Right ventricle myocardium inferior (tissue), 1 donor: ENCODE measurements at places on chromosomes 6 and 20.

GRCh38 chr20:38930242-38930569 is 4.0 kb downstream of the FAM83D start:
- no peak for DNase-seq

GRCh38 chr20:57078116-57078515 is 188.3 kb downstream of the BMP7 start:
- no peak for DNase-seq

DNA sequence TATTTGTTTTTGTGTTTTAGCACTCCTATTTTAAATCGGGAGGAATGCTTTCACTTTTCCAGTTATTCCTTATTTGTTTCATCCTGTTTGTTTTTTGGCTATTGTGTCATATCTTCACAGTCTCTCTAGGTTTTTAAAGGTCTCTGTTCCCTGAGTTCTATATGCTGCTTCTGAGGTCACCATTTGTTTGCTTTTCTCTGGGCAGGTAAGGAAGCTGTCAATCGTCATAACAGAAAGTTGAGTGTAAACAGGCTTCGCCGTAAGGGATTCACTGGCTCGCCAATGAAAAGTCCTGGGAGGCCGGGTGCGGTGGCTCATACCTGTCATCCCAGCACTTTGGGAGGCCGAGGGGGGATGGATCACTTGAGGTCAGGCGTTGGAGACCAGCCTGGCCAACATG is 48.7 kb upstream of the RPS6KA2 start:
- no peak for DNase-seq

DNA sequence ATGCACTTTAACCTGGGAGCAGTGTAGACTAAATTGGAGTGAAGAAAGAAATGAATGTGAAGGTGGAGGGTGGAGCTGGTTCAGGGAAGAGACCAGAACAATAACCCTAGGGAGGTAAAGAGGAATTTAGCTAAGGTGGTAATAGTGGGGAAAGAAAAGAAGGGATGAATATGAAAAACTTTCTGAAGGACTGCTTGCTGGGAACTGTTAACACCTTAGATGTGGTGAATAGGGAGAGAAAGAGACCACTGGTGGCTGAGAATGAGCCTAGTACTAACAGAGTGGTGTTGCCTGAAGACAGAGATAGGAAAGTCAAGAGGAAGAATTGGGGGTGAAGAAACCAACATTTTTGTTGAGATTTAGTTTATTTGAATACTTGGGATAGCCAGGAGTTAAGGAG is 78.4 kb upstream of the HS3ST5 start:
- no peak for DNase-seq

- DNase-seq = no peak
Measured at GRCh38 chr20:62284448-62284847, 18.3 kb upstream of the ADRM1 start.

- no peak for DNase-seq
Measured at GRCh38 chr20:49660912-49661311, 52.8 kb downstream of the B4GALT5 start.

DNA sequence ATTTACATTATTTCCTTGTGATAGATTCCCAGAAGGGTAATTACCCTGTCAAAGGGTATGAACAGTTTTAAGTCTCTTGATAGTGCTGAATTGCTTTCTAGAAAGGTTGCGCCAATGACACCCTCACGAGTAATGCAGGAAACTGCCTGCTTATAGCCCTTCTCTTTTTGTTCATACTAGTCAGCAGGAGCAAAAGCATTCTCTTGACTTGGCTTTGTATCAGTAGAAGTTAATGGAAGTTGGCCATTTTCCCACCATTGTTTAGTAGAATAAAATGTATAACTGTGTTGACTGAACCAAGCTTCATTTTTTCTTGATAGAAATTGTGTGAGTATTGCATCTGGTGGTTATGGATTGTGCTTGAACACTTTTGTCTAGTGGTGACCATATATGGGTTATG is 100.1 kb downstream of the FARS2 start:
- DNase-seq = no peak

DNA sequence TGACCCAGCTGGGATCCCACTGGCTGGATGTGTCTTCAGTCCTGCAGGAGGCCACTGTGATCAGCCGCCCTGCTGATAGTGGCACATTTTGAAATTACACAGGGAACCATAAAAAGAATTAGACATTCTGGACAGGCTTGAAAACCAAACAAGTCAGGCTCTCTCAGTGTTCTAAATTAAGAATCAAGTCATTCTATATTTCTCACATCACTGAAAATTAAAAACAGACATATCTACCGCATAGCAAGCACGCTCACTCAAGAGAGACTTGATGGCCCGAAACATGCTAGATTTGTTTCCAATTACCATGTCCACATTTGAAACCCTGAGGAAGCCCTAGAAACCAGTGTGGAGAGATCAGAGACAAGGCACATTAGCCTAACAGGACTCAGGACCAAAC is 57.7 kb downstream of the NFATC2 start:
- no peak for DNase-seq

- DNase-seq = no peak
Measured at GRCh38 chr20:60512443-60512842, 554.2 kb downstream of the CDH26 start.

GRCh38 chr20:58577871-58578598 is 62.8 kb upstream of the APCDD1L start:
- no peak for DNase-seq

DNA sequence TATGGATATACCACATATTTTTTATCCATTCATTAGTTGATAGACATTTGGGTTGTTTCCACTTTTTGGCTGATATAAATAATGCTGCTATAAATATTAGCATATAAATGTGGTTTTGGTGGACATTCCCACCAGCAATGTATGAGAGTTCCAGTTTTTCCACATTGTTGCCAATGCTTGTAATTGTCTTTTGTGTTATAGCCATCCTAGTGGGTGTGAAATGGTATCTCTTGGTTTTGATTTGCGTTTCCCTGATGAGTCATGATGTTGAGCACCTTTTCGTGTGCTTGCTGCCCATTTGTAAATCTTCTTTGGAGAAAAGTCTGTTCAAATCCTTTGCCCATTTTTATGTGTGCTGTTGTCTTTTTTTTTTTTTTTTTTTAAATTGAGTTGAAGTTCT is 54.4 kb downstream of the DHX35 start:
- no peak for DNase-seq

GRCh38 chr6:44800171-44800783 is 412.8 kb downstream of the CDC5L start:
- no peak for DNase-seq

DNA sequence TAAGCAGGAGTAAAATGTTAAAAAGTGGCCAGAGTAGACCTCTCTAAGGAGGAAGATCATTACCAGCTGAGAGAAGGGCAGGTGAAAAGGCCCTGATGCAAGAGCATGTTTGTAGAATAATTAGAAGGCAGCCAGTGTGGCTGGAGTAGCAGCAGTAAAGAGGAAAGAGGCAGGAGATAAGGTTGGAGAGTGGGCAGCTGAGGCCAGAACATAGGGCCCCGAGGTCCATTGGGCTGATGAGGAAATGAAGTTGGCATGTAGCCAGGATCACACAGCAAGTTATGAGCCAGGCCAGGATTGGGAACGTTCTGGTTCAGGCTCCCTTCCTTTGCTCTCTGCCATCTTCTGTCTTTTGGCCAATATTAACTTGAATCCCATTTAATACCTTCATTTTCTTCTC is 51.6 kb downstream of the RALY start:
- DNase-seq = no peak

DNA sequence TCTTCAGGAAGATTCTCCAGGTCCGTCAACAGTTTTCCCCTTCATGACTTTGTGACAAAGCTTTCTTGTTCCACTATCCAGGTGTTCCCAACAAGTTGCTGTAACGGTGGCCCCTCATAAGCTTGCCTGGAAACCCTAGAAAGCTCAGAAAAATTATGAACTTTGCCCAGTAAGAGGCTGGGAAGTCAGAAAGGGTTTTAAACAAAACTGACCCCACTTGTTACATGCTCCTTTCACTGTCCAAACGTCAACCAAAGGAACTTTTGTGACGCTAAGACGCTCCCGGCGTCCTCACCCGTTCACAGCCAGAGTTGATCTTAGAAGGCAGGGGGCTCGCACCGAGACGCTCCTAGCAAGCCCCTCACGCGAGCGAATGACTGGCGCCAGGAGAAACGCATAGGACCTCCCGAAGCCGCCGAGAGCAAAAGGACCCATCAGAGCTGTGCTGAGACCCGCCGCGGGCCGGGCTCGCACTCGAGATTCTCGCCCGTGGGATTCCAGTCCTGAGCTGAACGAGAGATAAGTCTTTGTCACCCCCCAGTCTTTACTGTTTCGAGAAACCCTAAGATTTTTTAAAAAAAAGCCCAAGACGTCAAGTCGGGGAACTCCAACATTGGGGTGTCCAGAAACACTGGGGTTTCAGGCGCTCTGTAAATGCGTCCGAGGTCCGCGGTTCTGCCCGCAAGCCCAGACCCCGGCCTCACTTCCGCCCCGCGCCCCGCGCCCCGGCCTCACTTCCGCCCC is 544 bp upstream of the ACAT2 start:
- DNase-seq = peak; percentile 71

- DNase-seq = no peak
Measured at GRCh38 chr20:37969949-37970855, 63.1 kb downstream of the TTI1 start.

DNA sequence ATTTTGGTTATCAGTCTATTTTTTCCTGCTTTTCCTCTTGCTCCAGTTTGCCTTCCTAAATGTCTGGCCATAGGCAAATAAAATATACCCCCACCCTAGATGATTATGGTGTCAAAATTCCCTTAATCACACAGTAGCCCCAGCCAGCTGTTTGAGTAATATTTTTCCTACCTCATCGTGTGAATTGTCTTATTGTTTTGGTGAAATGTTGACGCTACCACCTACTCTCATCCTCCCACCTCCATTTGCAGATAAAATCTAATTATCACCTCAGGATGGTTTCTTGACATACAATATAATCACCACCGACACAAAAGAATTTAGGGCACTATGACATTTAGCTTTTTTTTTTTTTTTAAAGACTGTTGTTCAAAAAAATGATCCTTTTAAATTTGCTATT is 44.1 kb upstream of the FUCA2 start:
- no peak for DNase-seq

DNA sequence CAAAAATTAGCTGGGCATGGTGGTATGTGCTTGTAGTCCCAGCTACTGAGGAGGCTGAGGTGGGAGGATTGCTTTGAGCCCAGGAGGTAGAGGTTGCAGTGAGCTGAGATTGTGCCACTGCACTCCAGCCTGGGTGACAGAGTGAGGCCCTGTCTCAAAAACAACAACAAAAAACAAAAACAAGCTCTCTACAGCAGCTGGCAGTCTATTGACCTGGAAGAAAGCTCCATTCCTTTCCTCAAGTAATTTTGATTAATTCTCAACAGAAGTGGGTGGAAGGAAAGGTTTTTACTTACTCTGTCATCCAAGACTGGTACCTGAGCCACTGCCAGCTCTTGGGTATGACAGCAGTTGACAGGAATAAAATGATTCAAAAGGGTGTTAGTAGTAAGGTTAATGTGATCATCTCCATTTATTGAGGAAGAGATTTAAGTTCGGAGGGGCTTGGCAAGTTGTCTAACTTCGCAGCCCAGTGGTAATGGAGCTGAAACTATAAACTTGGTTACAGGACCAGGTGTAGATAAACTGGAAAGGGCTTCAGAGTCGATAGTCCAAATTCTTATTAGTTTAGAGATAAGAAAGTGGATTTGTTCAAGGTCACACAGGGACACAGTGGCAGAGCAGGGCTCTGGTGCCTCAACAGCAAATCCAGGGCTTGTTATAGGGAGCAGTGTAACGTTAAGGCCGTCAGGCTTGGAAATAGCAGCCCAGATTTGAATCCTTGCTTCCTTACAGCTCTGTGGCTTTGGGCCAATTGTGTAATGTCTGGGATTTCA is 14.8 kb downstream of the SRSF3 start:
- DNase-seq = no peak

DNA sequence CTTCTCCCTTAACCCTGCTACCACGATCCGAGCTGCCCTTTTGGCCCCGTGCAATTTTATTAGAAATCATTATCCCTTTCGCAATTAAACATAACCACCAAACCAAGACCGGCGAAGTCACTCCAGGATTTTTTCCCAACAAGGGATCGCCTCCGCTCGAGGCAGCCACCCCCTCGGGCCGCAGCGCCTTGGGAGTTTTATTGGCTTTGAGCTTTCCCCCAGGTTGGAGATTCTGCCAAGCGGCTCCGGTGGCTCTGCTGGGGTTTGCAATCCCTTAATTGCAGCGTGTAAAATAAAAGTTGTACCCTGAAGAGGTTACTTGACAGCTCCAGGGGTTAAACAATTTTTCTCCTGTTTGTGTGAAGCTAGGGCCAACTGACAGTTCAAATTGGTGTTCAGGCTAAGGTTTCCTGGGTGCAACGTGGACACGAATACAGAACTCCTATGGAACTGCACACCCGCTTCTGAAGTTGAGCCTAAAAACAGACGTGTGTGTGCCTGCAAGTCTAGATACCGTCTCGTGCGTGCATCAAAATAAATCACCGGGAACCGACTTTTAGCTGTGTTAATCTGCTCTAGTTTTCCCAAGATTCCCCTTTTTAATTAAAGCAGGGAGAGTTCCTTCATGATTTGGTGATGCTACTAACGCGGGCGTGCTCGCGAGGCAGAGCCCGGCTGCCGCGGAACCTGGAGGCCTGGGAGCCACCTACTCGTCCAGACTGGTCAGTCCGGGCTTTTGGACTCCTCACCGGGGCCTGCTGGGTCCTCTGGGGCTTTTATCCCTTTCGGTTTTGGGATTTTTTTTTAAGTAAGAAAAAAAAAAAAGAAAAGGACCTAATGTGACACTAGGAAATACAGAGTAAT is 975 bp upstream of the TFAP2A start:
- no peak for DNase-seq

- DNase-seq = no peak
Measured at GRCh38 chr6:121809211-121809610, 373.8 kb downstream of the GJA1 start.

GRCh38 chr20:46131396-46131795 is 13.3 kb downstream of the CD40 start:
- DNase-seq = no peak

DNA sequence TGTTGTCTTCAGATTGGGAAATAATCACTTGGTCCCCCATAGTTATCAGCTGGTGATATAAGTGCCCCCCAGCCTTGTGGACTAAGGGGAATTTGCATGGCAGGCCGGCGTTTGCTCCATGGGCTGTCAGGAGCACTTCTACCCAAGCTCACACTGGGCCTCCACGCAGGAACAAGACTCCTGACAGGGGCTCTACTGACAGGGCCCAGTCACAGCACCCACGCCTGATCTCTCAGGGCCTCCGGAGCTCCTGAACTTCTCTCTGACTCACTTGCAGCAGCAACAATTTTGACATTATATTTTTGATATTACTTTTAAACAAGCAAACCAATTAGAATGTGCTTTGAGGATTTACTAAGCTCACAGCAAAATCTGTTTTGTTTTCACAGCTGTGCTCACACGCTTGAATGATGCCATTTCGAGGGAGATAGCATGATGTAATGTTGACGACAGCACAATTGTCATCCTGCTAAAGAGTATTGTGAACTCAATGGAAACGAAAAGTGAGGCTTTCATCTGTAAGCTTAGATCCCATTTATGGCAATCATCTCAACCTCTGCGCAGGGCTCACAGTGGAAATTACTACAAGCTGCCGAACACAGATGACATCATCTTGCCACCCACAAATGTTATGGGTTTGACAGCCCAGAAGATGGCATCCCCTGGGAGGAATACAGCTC is 28.7 kb upstream of the TXNDC5 start:
- DNase-seq = no peak
